ENCODE measurements at places on chromosomes 12 and 14.

DNA sequence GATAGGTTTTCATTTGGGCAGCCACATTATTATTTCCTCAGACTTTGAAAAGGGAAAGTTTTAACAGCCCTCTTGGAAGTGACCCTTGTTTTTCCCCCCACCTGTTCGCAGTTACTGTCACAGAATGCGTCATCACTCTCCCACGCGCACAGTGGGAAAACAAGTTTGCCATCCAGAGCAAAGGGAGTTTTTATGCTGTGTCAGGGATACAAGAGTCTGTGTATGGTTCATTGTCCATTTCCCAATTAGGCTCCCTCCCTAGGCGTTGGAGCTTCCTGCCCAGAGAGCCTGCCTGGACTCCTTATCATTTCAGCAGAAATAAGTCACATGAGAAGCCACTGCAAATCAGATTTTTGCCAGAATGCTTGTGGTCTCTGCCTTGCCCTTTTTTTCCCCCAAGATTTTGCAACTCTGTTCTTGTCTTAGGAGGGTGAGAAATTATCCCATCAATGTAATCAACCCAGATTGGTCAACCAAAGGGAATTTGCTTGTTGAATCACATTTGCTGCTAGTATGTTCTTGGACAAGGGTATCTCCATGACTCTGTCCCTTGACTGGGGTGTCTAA lies 104.1 kb downstream of the IGF1 start:
- DNase-seq: no peak

GRCh38 chr14:50342221-50343078 lies 30.3 kb downstream of the DMAC2L start:
- no peak for DNase-seq

DNA sequence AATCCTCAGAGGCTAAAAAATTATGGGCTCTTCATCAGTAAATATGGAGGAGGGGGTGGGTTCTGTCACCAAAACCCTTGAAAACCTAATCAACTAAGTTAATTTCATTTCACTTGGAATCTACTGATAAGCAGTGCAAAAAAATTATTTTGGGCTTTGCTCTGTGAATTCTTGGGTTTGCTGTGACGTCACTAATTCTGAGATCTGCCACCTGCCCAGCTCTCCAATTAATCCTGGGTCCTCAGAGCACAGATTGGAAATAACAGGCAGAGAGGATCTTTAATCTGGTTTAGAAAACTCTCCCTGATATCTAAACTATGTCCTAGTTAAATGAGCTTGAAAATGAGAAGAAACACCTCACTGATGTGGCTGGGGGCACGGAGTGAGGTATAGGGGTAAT lies 903.2 kb downstream of the AACS start:
- no peak for DNase-seq

- no peak for DNase-seq
Measured at GRCh38 chr12:68962877-68963855, 30.2 kb upstream of the CPM start.

- no peak for DNase-seq
Measured at GRCh38 chr12:8912914-8913313, 1.4 kb upstream of the PHC1 start.

DNA sequence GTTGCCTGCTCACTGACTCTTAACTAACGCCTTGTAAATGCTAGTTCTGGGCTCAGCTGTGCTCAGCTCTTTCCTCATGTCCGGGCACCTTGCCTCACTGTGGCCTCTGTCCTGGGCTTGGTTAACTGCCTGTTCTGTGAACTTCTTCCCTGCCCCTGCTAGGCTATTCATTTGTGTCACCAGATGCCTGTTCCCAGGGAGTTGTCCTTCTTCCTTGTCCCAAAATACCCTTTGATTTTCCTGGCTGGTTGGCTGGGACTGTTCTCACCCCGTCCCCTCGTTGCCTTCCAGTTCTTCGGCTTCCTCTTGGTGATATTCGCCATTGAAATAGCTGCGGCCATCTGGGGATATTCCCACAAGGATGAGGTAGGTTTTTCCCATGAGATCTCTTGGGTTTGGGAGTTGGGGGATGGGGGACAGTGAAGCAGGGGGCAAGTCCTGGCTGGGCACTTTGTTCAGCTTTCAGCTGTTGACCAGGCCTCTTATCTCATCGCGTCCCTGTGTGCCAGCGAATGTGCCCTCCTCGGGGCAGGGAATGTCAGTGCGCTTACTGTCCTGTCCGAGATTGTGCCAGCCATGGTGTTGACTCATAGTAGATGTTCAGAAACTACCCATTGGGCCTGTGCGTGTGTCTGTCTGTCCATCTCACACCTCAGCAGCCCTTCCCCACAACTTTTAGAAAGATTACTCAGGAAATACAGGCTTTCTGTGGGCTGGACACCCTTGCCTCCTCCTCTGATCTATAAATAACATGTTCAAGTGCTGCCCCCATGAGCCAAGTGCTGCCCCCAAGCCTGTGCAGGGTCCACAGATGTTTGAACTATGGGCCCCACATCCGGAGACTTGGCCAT lies 33.1 kb downstream of the CD9 start:
- no peak for DNase-seq

All from stimulated activated CD8-positive, alpha-beta memory T cell treated with anti-CD3 and anti-CD28 coated beads, Interleukin-7, amount 100 ng/mL, for 1 hour (primary cell).